ENCODE measurements at places on chromosomes 4 and X.

DNA sequence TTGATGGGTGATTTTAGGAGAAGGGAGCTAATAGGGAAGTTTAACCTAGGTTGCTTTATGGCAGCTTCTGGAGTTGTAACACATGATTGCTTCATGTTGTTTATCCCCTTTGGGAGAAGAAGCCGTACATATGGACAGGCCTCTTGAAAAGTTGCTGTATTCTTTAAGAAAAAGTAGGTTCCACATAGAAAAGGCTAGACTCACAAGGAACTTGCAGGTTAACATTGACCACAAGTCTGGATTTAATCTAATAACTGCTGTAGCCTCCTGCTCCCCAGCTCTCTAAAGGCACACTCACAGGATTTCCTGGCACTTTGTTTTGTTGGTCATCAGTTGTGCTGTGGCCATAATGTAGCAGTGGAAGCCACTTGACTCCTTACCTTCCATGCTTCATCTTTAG lies 19.7 kb downstream of the FNIP2 start:
- H3K36me3 ChIP-seq, result no peaks in the 10 kb centered on the region
- H3K4me1 ChIP-seq, result peaks cover 3% of the 10 kb centered on the region
- no peaks in the 10 kb centered on the region for H3K27me3 ChIP-seq
- DNase-seq, result no peak
- H3K27ac ChIP-seq, result no peak overlapping the region
- H3K4me3 ChIP-seq, result no peak overlapping the region

GRCh38 chrX:123215397-123216089 lies 31.5 kb downstream of the GRIA3 start:
- no peaks in the 10 kb centered on the region for H3K36me3 ChIP-seq
- H3K27me3 ChIP-seq, result no peaks in the 10 kb centered on the region
- H3K4me1 ChIP-seq, result no peaks in the 10 kb centered on the region

DNA sequence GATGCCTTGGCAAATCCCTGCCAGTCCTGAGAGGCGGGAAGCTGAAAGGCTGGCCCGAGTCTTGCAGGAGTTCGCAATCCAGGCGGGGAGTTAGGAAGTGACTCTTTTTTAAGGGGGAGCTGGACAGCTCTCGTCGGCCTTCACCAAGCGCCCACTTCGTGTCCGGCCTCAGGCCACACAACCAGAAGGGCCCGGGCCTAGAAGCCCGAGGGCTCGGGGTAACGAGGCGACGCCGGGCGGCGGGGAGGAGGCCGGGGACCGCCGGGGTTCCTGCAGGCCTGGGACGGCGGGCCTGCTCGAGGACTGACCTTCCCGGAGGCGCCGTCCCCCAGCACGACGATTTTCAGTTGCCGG lies 395 bp downstream of the RAB28 start:
- H3K4me3 ChIP-seq, result peak overlapping the region; percentile 89
- peak overlapping the region; percentile 63 for H3K27ac ChIP-seq
- H3K27me3 ChIP-seq, result no peaks in the 10 kb centered on the region
- peaks cover under 1% of the 10 kb centered on the region for H3K36me3 ChIP-seq

GRCh38 chr4:185535612-185536410 lies 504 bp upstream of the PDLIM3 start:
- no peaks in the 10 kb centered on the region for H3K36me3 ChIP-seq
- DNase-seq, result peak; percentile 6
- peaks cover 26% of the 10 kb centered on the region for H3K27me3 ChIP-seq
- no peak overlapping the region for H3K27ac ChIP-seq

- H3K36me3 ChIP-seq, result no peaks in the 10 kb centered on the region
- H3K27me3 ChIP-seq, result no peaks in the 10 kb centered on the region
- no peak overlapping the region for H3K4me3 ChIP-seq
- H3K4me1 ChIP-seq, result no peaks in the 10 kb centered on the region
- no peak overlapping the region for H3K27ac ChIP-seq
Observed at GRCh38 chrX:44843318-44843702, 511 bp upstream of the DUSP21 start.

- no peak overlapping the region for H3K27ac ChIP-seq
- DNase-seq, result no peak
- H3K4me1 ChIP-seq, result peaks cover 10% of the 10 kb centered on the region
- no peaks in the 10 kb centered on the region for H3K36me3 ChIP-seq
- H3K4me3 ChIP-seq, result no peak overlapping the region
- no peaks in the 10 kb centered on the region for H3K27me3 ChIP-seq
Observed at GRCh38 chrX:109783701-109784079, 50.6 kb upstream of the ACSL4 start.

- H3K4me3 ChIP-seq, result no peak overlapping the region
- no peak overlapping the region for H3K27ac ChIP-seq
- no peaks in the 10 kb centered on the region for H3K36me3 ChIP-seq
- DNase-seq, result no peak
- no peaks in the 10 kb centered on the region for H3K4me1 ChIP-seq
Observed at GRCh38 chr4:100340512-100341485, 150.5 kb upstream of the DDIT4L start.

GRCh38 chrX:136519069-136519468 lies 12.9 kb upstream of the VGLL1 start:
- no peak overlapping the region for H3K4me3 ChIP-seq
- DNase-seq, result no peak
- no peaks in the 10 kb centered on the region for H3K27me3 ChIP-seq
- H3K4me1 ChIP-seq, result peaks cover 9% of the 10 kb centered on the region

GRCh38 chrX:46912603-46913491 lies 626 bp downstream of the JADE3 start:
- DNase-seq, result peak; percentile 31
- H3K36me3 ChIP-seq, result no peaks in the 10 kb centered on the region
- H3K27ac ChIP-seq, result no peak overlapping the region
- peak overlapping the region; percentile 73 for H3K4me3 ChIP-seq
- H3K27me3 ChIP-seq, result peaks cover 31% of the 10 kb centered on the region

- H3K4me1 ChIP-seq, result no peaks in the 10 kb centered on the region
- H3K4me3 ChIP-seq, result no peak overlapping the region
- no peaks in the 10 kb centered on the region for H3K36me3 ChIP-seq
- no peak overlapping the region for H3K27ac ChIP-seq
- peak; percentile 21 for DNase-seq
Observed at GRCh38 chr4:7295911-7296660, 103.7 kb downstream of the SORCS2 start.

DNA sequence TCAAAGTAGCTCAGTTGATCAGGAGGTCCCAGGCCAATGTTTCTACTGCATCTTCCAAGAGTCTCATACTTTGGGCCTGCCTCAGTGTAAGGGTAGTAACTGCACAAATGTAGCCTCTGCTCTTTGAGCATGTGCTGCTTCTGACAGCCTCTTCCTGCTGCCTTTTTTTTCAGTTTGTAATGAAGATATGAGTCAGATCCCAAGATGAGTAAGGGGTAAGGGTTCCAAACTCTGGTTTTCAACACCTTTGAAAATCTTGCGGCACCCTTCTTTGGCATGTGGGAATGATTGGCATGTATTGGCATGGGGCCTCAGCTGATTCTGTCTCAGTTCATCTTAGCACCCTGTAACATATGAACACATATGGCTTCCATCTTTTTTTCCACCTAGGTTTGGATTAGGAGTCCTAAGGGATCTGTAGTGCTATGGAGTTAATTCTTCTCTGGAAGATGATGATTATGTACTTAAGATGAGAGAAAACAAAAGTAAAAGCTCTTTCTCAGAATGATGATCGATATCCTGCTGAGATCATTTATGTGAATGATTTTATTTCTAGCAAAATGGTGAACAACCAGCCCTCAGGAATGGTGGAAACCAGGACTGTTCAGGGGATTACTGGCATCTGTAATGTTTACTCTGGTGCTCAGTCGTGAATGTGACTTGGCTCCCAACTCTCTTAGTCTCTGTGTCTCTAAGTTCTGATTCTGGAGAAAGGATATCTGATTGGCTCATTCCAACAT lies 118.7 kb upstream of the PRPS2 start:
- H3K4me3 ChIP-seq, result no peak overlapping the region
- H3K36me3 ChIP-seq, result no peaks in the 10 kb centered on the region
- H3K27ac ChIP-seq, result no peak overlapping the region
- DNase-seq, result peak; percentile 7

GRCh38 chr4:72690771-72691170 lies 121.8 kb upstream of the ADAMTS3 start:
- H3K27ac ChIP-seq, result no peak overlapping the region
- no peaks in the 10 kb centered on the region for H3K4me1 ChIP-seq
- H3K36me3 ChIP-seq, result no peaks in the 10 kb centered on the region
- H3K27me3 ChIP-seq, result peaks cover 1% of the 10 kb centered on the region
- no peak overlapping the region for H3K4me3 ChIP-seq
- no peak for DNase-seq

DNA sequence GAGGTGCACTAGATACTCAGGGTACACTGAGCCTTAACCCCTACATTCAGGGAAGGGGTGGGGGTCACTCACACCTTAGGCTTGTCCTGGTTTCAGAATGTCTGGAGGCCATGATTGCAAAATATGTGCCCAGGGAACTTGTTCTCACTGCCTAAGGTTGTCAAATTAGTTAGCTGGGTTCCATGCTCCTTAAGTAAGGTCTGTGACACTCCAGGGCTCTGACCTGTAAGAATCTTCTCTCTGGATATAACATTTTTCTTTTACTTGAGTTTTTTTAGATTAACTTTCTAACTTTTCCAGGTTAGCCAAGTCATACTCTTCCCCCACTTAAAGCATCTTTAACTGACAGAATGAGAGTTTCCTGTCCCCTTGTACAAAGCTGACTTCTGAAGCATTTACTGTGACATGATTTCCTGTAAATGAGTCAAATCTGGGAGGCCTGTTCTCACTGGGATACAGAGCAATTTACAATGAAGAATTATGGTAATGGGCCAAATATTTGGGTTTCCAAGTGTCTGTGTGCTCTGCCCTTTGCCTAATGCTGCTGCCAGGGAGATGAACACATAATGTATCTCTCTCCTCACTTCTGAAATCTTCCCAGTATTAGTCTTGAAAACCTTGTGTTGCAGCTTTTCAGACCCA lies 101.7 kb downstream of the GATB start:
- H3K27ac ChIP-seq, result peak overlapping the region; percentile 81
- DNase-seq, result no peak

DNA sequence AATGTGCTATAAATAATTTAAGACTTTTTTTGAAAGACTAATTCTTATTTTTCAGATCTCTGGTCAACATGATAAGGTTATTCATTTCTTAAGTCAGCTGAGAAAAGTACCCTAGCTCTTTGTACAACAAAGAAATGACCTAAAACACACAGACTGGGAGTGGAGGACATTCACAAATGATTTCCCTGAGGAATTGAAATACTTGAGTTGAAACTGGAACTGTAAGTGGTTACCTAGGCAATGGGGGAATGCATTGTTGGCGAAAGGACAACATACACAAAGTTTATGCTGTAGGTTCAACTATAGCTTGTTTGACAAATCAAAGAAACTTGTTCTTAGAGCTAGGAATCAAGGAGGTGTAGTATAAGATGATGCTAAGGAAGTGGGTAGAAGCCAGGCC lies 915.5 kb downstream of the FAT4 start:
- no peaks in the 10 kb centered on the region for H3K36me3 ChIP-seq
- no peak overlapping the region for H3K27ac ChIP-seq
- no peak for DNase-seq
- H3K27me3 ChIP-seq, result no peaks in the 10 kb centered on the region

- no peak overlapping the region for H3K4me3 ChIP-seq
- H3K27ac ChIP-seq, result no peak overlapping the region
- H3K4me1 ChIP-seq, result peaks cover 12% of the 10 kb centered on the region
- no peaks in the 10 kb centered on the region for H3K36me3 ChIP-seq
- no peaks in the 10 kb centered on the region for H3K27me3 ChIP-seq
Observed at GRCh38 chr4:40731792-40732245, 17.9 kb upstream of the NSUN7 start.

- no peak overlapping the region for H3K4me3 ChIP-seq
- H3K27me3 ChIP-seq, result no peaks in the 10 kb centered on the region
- DNase-seq, result no peak
- H3K4me1 ChIP-seq, result peaks cover 43% of the 10 kb centered on the region
- peaks cover 40% of the 10 kb centered on the region for H3K36me3 ChIP-seq
Observed at GRCh38 chr4:67687636-67688035, 13.3 kb downstream of the UBA6 start.

DNA sequence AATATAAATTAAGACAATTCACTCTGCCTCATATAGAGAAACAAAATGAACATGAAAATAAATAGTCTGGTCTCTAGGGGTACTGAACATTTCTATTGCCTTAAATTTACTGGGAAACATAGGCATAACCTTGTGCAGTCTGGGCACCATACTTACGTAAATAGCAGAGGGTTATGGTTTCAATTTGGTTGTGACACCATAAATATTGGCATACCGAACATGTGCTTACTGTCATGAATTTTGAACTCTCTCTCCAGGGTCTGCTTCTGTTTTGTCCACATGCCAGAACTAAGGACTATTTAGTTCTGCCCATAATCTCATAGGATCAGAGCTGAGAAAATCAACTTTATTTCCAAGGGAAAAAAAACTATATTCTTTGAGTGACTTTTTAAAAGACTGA lies 17.6 kb downstream of the PDGFC start:
- H3K27ac ChIP-seq, result no peak overlapping the region
- H3K27me3 ChIP-seq, result no peaks in the 10 kb centered on the region
- no peaks in the 10 kb centered on the region for H3K4me1 ChIP-seq
- DNase-seq, result no peak
- no peak overlapping the region for H3K4me3 ChIP-seq

DNA sequence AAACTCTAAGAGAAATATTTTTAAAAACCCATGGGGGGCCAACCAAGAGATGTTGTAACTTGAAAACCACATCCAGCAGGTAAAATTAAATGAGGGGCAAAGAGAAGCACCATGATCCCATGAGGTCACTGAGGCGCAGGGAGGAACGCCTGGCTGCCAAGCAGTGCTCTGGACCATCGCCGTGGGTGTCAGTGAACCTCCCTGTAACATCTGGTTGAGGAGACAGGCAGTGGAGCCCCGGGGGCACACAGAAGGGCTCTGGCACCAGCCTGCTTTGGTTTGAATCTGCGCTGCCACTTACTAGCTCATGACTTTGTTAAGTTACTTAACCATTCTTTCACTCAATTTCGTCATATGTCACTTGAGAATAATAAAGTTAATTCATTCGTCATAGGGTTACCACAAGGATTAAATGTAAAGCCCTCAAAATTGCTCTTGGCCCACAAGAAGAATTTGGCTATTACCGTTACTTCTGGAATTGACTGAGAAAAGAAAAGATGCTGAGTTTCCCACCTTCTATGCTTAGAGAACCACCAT lies 41.6 kb upstream of the SLC25A4 start:
- peaks cover 4% of the 10 kb centered on the region for H3K27me3 ChIP-seq
- no peaks in the 10 kb centered on the region for H3K4me1 ChIP-seq
- no peak for DNase-seq
- H3K27ac ChIP-seq, result no peak overlapping the region
- no peak overlapping the region for H3K4me3 ChIP-seq

DNA sequence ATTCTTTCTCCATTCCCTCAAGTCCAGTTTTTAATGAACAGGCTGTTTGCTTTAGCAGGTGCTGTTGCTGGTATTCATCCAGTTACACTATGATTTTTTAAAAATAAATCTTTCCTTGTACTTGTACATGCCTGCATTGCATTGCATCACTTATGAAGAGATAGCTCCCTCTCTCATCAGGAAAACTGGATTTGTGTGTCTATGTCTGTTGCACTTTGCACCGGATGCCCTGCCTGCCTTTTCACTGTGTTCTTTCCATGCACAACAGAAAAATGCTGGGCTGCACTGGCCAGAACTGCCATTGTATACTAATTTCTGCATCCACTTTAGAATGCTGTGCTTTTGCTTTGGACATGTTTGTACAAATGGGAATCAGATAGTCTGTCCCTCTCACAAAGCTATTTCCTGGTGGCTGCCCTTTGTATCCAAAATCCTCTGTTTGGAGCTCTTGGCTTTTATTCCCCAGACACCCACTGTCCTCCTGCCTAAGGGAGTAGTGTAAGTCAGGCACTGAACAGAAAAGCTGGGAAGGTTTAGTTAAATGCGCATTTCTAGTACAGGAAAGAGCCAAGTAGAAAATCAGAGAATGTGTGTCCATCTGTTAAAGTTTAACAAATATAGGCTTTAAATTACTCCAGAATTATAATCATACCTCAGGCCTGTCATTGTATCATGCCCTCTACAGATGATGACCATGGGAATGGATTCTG lies 119.1 kb downstream of the MBNL3 start:
- no peak overlapping the region for H3K4me3 ChIP-seq
- H3K36me3 ChIP-seq, result no peaks in the 10 kb centered on the region
- no peak for DNase-seq
